AG08396 (cell line): ENCODE measurements at places on chromosomes 2 and 18.

DNA sequence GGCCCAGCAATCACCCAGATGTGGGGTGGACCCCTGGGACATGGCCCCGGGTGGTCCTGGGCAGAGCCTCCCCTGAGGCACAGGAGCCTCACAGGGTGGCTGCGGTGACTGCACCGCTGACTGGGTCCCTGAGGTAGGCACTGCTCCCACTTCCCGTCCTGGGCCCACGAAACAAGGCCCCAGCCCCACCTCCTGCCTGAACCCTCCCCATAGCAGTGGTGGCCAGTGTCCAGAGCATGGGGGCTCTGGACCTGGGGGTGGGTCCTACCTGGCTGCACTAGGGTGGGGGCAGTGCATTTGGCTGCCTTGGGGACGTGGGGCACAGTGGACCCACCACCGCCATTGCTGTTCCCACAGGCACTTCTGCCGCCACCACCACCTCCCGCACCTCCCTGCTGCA, 39.4 kb downstream of the TDRD15 start:
- no peak for DNase-seq

DNA sequence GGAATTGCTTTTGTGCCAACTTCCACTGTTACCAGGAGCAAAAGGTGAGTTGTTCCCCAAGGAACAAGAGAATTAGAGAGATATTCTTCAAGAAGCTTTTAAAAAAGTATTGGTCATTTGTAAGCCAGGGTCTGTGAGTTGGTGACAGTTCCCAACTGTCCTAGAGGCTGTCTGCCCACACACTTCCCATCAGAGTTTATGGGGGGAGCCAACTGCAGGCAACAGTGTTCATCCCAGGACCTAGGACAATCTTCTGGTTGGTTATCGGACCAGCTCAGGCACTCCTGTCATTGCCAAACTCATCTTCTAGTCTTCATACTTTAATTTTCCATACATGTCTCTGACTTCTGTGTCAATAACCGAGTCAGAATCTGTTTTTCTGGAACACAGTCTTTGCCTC, 47.5 kb upstream of the SLC8A1 start:
- DNase-seq, result no peak

DNA sequence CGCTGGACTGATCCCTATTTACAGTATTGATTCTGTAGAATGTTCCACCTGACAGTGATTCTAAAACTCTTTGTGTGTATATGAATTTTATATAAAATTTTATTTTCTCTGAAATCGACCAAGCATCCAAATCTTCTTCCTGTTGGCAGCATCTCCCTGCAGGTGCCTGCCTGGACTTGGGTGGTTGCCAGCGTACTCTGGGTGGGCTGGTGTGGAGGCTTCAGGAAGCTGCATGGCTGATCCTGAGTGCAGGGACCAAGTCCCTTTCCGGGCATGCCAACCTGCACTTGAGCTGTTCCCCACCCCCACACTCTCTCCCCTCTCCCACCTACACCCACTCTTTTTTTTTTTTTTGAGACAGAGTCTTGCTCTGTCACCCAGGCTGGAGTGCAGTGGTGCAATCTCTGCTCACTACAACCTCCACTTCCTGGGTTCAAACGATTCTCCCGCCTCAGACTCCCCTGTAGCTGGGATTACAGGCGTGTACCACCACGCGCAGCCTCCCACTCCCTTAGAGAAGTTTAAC, 53.2 kb upstream of the ALKAL2 start:
- no peak for DNase-seq

DNA sequence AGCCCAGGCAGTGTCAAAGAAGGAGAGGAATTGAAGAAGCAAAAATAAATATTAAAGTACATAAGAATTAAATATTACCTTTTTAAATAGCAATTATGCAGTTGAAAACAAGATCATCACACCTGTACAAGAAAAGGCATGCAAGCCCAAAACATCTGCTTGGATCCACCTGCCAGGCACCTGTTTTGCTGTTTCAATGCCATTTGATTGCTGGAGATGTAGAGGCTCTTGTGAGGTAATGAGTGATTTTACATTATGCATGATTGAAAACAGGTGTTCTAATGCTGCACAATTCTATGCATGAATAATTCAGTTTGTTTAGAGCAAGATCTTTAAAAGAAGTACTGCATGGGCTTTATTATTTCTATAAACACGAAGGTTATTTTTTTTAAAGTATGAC, 700.6 kb upstream of the ZEB2 start:
- no peak for DNase-seq

DNA sequence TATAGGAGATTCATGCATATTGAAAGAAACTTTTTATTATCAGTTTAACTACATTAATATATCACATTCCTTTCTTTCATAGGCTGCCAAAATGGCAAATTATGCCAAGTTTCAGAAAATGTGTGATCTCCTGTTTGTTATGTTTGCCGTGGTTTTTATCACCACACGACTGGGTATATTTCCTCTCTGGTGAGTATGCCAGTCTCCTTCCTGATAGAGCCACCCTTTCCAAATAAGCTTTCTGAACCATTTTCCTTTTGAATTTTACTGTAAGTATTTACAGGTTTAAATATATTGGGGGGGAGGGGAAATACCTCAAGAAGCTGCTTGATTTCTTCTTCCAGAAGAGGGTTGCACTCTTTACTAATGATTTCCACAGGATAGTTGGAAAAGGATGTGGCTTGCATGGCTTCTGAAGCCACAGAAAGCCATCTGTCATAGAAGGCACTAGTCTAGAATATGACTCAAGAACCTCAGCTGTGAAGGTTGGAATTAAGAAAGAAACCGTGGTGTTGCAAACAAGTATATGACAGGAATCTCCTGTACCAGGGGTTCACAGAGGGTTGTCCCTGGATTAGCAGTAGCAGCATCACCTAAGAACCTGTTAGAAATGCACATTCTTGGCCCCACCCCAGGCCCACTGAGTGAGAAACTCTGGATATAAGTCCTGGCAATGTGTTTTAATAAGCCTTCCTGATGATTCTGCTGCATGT, 84.5 kb upstream of the NOSTRIN start:
- DNase-seq, result no peak

DNA sequence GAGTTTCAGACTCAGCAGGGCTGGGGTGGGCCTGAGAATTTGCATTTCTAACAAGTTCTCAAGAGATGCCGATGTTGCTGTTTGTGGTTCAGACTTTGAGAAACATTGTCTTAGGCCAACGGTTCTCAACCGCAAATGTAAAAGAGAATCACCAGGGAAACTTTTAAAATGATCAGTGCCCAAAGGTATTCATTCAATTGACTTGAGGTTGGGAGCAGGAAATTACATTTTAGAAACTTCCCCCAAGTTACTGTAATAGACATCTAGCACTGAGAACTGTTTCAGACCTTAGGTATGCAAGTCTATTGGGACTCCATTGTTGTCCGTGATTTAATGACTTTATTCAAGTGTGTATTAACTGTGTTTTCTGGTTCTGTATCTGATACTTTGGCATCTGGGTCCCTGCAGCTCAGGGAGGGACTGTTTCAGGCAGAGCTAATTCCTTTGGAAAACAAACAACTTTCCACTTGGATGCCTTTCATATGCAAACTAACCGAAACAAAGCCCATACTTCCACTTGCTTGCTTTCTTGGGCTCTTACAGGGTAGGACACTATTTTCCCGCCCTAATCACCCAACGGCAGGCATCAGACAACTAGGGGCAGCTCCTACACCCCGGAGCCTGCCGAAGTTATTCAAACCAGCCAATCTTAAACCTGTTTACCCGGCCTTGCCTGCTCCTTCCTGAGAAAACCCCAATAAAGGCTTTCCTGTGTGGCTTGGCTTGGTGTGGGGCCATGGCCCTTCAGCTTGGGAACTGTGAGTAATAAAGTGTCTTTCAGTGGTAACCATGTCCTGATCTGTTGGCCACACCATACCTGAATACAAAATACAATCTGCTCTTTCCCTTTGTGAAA, 97.6 kb downstream of the POLE4 start:
- no peak for DNase-seq

- no peak for DNase-seq
These were observed 697.1 kb downstream of the BCL11A start for GRCh38 chr2:59856391-59856790.

DNA sequence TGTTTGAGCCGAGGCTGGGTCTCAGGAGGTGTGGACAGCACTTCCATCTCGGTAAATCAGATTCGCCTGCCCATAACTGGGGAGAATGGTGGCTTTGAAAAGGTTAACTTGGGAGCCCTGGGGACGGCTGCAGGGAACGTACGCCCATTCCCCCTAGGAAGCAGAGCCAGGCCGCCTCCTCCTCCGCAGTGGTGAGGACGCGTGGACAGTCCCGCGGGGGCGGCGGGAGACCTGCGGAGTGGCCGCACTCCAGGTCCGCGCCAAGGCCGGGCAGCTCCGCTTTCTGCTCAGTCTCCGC, 845 bp upstream of the MYCN start:
- peak; percentile 70 for DNase-seq

DNA sequence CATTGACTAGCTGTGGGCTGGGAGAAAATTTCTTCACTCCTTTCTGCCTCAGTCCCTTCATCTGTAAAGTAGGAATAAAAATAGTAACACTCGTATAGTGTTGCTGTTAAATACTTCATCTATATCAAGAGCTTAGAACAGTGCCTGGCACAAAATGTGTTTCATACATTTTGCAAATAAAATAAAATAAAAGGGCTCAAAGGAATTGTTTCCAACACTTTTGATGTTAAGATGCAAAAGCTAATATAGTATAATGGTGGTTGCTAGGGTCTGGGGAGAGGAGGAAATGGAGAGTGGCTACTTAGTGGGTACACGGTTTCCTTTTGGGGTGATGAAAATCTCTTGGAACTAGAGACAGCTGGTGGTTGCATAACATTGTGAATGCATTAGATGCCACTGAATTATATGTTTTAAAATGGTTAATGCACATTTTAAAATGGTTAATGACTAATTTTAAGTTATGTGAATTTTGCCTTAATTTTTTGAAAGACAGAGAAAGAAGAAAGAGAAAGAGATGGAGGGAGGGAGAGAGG, 542.1 kb upstream of the ID2 start:
- DNase-seq, result no peak

DNA sequence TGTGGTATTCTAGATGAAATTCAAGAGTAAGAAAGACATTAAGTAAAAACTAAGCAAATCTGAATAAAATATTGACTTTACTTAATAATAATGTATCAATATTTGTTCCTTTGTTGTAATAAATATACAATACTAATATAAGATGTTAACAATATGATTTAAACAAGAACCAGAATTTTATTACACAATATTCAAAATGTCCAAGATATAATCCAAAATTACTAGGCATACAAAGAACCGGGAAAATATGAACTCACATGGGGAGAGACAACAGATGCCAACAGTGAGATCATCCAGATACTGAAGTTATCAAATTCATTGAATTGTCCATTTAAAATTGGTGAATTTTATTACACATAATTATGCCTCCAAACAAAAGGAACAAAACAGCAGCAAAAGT, 286.3 kb downstream of the AFF3 start:
- DNase-seq, result no peak

- DNase-seq, result no peak
These were observed 5.9 kb downstream of the NEUROD1 start for GRCh38 chr2:181674461-181674860.

- no peak for DNase-seq
These were observed 72.5 kb upstream of the CYP26B1 start for GRCh38 chr2:72220170-72220569.

DNA sequence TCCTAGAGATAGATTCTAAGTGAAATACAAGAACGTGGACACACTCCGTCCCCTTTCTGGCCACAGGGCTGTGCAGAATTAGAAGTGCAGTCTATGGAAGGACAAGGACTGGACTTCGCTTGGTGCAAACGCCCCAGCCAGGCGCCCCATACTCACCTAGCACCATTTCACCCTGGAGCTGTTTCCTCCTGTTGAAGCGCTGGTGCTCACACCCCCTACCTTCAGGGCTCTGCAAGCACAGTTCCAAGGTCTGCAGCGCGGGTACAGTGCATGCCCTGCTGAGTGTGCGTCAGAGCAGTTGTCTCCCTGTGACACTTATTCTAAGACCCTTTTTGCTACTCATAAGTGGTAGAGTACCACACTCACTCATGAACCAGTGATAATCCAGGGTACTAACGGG, 3.0 kb downstream of the HPCAL1 start:
- DNase-seq, result no peak

GRCh38 chr18:48781988-48782363, 168.8 kb downstream of the SMAD7 start:
- no peak for DNase-seq

- DNase-seq, result no peak
These were observed 5.2 kb downstream of the TTC39C start for GRCh38 chr18:24019641-24020331.

DNA sequence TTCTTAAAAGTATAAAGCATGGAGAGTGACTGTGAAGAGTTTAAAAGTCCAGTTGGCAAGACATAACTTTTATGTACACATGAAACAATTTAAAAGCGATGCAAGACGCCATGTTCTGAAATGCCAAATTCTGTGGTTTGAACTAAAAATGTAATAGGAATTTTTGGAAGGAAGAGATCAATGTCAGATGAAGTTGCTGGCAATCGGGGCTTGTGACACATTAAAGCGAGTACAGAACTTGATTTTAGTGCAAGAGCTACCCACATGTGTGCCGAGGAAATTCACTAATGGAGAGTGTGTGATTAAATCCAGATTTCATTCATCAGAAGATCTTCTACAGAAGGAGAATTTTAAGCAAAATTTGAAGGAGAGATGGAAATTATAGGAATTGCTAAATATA, 220.2 kb upstream of the CCDC68 start:
- DNase-seq, result no peak
